Activated CD4-positive, alpha-beta T cell treated with anti-CD3 and anti-CD28 coated beads for 24 hours (primary cell): ENCODE measurements at places on chromosomes 13 and 19.

GRCh38 chr19:7762719-7763293 is at the start of gene CLEC4M:
Gene CLEC4M (plus strand): TSS chr19:7763243. CDS start chr19:7763267, 24 bp downstream.
- DNase-seq = no peak

- DNase-seq = no peak
These were observed 158.4 kb downstream of the MYO16 start for GRCh38 chr13:108787700-108788414.

GRCh38 chr19:2495130-2495641 is 19.3 kb downstream of the GADD45B start:
- no peak for DNase-seq

- DNase-seq = no peak
These were observed at the start of gene MYO1F for GRCh38 chr19:8577247-8577646. Gene MYO1F (minus strand): TSS chr19:8577442. CDS start chr19:8577309, 133 bp downstream.

DNA sequence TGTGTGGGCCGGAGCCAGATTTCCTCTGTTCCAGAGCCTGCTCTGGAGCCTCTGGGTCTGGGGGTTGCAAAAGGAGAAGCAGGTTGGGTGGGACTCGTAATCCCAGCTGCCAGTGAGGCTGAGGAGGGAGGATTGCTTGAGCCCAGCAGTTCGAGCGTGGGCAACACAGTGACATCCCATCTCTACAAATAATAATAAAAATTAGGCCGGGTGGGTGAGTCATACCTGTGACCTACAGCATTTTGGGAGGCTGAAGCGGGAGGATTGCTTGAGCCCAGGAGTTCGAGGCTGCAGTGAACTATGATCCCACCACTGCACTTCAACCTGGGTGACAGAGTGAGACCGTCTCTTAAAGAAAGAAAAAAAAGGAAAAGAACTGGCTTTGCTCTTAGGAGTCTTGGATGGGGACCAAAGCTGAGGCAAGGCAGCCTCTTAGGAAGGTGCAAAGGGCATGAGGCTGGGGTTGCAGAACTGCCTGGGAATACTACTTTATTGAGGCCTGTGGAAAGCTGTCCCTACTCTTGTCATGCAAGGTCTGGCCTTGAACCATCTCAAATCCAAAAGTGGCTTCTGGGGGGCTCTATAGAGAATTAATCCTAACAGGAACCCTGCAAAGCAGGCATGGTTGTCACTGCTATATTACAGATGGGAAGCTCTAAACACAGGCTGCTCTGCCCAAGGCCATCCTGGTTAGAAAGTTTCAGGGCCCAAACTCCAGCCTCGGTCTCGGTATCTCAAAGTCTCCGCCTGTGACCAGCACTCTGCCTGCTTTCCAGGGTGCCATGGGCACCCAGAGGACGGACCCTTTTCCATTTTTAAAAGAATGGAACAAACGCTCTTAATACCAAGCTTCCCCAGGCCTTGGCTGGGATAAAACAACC is 880 bp upstream of the C19orf12 start:
- no peak for DNase-seq

- no peak for DNase-seq
These were observed 141.6 kb upstream of the ARGLU1 start for GRCh38 chr13:106709522-106709921.
